Stimulated activated CD4-positive, alpha-beta T cell treated with anti-CD3 and anti-CD28 coated beads, Interleukin-15, amount 100 ng/mL, for 24 hours (primary cell): ENCODE measurements at places on chromosomes 4 and X.

GRCh38 chrX:23694606-23695005 lies 27.3 kb downstream of the PRDX4 start:
- DNase-seq, result peak; percentile 38

DNA sequence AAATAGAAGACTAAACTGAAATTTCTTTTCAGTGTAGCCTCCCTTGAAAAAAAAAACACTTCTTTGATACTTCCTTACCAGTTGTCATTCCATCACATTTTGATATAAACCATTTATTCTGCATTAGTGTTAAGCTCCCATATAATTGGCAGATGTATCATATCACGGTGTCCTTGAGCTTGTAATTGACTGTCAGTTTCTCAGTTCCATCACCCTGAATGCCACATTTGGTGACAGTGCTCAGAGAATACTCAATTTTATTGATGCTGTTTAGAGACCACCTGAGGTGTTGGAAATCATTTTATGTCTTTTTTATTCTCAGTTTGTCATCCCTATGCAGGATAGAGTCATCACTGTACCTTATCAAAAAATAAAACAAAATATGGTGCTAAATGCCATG lies 1528.2 kb downstream of the RAPGEF2 start:
- no peak for DNase-seq

DNA sequence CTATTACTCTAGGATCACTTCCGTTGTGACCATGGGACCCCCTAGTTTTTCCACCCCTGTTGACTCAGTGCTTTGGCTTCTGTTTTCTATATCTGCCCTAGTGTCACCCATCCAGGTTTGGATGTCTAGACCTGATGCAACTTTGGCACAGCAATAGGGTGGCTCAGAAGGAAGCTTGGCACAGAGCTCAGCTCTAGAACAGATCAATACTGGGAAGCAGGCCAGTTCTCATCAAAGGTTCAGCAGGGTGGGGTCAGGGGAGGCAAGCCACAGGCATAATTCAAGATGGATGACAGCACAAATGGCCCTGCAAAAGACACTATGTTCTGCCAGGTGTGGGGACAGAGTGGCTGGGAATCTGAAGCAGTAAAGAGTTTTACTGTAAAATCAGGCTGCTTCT lies 74.2 kb upstream of the EGFL6 start:
- no peak for DNase-seq

GRCh38 chr4:114690571-114690970 lies 92.0 kb downstream of the UGT8 start:
- DNase-seq, result no peak

DNA sequence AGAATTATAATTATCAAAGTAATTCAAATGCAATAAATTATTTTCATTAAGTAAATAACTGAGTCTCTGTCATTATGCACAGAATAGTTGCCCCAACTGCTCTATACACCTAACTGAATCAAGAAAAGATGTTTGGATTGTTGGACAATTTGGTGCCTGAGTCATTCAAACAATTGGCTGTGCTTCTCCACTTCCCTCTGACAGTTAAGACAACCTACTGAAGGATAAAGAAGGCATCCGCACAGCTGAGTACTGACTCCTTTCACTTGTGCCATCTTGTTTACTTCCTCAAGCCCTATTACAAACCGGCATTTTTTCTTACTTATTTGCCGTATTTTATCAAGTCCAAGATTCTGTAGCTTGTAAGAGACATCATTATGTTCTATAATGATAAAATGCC lies 110.6 kb upstream of the C1QTNF7 start:
- DNase-seq, result no peak
